ENCODE measurements at places on chromosomes 7 and 10.
A peak's percentile ranks its signal among the peaks of the same experiment; 100 is the strongest.

DNA sequence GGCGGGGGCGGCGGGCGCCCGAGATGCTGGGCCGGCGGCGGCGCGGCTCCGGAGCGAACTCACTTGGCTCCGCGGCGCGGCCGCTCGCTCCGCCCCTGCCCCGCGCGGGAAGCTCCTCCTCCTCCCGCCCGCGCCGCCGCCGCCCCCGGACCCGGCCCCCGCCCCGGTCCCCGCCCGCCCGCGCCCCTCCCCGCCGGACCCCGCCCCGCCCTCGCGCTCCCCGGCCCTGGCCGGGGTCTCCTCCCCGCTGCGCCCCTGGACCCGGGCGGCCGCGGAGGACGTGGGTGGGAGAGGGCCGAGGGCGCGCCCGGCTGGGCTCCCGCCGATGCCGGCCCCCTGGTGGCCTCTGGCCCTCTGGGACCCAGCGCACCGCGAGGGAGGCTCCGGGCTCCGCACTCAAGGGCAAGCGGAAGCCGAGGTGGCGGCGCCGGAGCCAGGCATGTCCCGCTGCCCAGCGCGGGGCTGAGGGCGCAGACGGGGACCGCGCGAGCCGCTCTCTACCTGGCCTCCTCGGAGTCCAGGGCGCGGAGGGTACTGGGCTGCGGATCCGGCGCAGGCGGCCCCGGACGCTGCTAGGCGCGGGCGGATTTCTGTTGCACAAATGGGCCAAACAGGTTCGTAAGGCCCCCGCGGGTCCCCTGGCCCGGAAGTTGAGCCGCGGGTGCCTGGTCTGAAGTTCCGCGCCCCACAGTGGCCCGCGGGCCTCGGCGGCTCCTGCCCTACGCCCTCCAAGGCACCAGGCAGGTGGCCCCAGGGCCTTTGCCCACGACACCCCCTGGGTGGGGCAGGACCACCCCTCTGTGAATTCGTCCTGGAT lies at the start of gene TCERG1L:
Gene TCERG1L, minus strand, starts transcription at position 61 of the 817 bp plus-strand sequence. CDS start 86 bp downstream, outside the sequence.
- peak; percentile 88 for DNase-seq

DNA sequence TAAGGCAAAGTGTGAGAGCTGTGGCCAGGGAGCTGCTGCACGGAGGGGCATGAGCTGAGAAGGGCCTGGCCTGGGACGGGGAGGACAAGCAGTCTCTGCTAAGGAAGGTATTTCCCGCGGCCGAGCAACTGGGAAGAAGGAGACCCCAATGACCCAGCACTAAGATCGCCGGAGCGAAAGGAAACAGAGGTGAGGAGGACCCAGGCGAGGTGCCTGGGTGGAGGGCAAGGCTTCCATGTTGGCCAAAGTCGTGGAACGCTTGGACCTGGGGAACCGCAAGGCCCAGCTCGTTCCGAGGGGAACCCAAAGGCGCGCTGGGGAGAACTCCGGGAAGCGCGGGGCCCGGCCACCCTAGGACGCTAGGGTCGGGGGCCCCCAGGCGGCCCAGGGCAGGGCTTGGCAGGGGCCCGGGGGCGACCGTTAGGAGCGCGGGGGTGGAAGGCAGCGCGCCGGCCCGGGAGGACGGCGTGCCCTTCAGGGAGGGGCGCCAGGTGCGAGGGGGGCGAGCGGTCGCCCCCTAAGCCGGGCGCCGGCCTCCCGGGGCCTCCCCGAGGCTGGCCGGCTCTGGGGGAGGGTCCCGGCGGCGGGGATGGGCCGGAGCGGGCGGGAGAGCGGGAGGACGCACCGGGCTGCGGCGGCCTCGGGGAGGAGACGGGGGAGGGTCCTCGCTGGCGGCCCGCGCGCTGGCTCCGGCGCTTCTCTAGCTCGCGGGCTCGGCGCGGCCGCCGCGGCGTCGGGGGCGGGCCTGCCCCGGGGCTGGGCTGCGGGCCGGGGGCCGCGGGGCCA lies 545 bp downstream of the GIGYF1 start:
- peak; percentile 89 for DNase-seq

DNA sequence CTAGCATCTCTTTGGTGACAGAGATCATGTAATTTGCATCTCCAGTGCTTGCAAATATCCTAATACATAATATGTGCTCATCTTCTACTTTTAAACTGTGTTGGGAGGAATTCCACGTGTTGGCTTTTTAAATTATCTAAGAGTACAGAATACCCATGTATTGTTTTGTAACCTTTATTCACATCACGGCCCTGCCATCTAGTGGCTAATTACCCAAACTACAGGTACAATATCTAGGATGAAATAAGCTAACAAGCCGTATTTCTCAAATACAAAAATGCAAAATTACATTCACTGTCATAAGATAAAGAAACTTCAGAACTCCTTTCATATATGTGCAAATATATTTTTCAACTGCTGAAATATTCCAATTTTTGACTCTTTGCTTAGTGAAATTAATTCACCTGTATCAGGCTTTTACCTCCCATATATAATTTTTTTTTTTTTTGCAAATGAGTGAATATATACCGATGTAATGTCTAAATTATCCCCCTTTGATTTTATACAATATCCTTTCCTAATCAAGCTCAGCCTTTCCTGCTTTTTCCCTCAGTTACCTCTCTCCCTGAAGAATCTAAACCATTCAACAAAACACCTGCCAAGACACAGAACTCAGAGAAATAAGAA lies 30.3 kb upstream of the LSM8 start:
- peak; percentile 14 for DNase-seq

DNA sequence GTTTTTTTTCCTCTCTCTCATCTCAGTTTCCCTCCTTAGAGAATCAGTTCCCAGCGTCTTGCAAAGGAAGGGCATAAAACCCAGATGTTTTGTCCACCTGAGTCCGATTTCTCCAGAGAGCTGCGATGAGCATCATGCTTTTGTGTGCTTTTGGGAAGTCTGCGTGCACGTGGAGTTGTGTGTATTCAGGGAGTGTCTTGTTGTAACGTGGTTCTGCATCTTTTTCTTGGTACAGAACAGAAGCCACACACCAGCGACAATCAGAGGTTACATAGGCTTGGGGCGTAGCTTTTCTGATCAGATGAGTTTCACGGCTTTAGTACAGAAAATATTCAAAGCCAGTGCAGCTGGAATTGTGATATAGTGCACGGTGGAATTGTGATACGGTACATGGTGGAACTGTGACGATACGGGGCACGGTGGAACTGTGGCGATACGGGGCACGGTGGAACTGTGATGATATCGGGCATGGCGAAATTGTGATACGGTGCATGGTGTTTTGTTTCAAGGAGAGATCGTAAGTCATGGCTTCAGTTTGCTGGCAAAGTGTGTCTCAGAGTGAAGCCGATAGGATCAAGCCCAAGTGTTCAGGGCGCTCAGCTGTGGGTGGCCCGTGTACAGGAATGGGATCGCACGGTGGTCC lies 32.8 kb downstream of the FOXK1 start:
- no peak for DNase-seq

GRCh38 chr7:129189661-129190310 lies 1.4 kb downstream of the SMO start:
- DNase-seq: no peak

DNA sequence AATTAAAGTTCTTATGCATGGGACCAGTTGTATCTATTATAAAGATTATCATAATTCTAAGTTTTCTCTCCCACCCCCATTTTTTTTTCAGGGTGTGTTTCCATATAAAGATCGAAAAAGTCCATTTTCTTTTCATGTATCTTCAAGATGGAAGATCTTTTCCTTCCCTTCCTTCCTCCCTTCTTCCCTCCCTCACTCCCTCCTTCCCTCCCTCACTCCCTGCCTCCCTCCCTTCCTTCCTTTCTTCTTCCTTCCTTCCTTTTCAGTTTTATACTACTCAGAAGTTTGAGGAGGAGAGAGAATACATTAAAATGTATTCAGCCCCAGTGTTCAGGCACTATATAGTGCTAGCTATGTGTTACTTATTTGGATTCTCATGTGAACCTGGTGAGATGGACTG lies 98.0 kb downstream of the POLL start:
- DNase-seq: no peak

GRCh38 chr7:12730523-12730922 lies 43.1 kb downstream of the ARL4A start:
- no peak for DNase-seq

- no peak for DNase-seq
Observed at GRCh38 chr10:7449063-7449695, 38.3 kb upstream of the SFMBT2 start.

- DNase-seq: no peak
Observed at GRCh38 chr10:125411724-125412123, 251.4 kb upstream of the CTBP2 start.

DNA sequence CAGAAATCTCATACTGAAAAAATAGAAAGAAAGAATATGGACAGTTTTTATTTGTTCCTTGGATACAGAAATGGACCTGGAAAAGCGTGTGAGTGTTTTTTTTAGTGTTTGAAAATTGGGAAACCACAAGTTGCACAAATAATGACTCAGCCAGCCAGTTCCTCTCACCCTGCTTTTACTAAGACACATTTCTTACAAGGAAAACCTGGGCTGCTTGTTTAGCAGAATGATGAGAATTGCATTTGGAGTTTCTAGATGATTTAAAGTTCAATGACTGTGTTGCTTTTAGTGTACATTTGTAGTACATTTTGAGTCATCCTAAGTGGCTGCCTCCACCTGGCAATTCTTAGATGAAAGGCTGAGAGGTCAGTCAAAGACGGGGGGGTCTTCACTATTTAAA lies 218.7 kb downstream of the ABCA13 start:
- DNase-seq: no peak

- peak; percentile 36 for DNase-seq
Observed at GRCh38 chr10:101840102-101840684, 3.4 kb downstream of the KCNIP2 start.

DNA sequence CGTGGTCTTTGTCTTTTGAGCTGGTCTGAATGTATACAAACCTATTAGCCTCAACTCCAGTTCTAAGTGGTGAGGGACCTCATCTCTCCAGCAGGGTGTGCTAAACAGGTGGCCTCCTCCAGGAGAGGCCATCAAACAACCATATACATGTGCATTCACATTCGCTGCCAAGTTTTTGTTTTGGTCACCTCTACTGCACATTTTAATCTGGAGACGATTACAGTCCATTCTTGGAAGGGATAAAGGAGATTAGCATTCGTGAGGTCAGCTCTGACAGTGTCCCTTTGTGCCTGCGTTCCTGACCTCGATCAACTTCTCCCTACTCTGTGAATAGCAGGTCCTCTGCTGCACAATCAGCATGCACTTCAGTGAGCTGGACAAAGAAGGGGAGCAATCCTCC lies 60.8 kb downstream of the RHOBTB1 start:
- peak; percentile 29 for DNase-seq

- DNase-seq: no peak
Observed at GRCh38 chr7:117217106-117218035, 105.5 kb downstream of the WNT2 start.

DNA sequence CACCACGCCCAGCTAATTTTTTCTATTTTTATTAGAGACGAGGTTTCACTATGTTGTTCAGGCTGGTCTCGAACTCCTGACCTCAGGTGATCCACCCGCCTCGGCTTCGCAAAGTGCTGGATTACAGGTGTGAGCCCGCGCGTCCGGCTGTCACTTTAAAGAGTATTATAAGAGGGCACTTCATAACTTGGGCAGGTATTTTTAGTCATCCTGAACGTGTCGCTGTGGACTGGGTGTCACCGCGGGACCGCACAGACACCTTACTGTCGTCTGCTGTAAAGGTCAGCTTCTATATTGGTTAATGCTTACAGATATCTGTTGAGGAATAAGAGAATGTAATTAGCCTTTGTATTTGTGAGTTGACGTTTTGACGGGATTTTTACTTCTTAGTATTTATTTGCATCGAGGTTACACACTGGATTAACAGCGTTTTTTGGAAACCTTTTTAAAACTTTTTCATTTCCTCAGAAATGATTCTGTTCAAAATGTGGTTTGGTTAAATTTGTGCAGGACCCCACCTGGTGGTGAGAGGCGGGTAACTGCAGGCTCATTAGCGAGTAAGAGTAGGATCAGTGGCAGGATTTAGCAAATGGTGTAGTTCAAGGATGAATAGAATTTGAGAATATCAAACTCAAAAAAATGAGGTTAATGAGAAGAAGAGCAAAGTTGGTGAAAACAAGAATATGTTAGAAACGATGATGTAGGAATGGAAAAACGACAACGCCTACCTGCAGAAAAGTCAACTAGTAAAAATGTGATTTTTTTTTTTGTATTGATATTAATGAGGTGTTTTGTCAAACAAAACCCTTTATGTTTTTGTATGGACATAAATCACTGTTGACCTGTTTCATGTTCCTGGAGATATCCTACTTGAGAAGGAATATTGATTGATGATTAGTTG lies 3.2 kb downstream of the DNAJB6 start:
- DNase-seq: peak; percentile 88

DNA sequence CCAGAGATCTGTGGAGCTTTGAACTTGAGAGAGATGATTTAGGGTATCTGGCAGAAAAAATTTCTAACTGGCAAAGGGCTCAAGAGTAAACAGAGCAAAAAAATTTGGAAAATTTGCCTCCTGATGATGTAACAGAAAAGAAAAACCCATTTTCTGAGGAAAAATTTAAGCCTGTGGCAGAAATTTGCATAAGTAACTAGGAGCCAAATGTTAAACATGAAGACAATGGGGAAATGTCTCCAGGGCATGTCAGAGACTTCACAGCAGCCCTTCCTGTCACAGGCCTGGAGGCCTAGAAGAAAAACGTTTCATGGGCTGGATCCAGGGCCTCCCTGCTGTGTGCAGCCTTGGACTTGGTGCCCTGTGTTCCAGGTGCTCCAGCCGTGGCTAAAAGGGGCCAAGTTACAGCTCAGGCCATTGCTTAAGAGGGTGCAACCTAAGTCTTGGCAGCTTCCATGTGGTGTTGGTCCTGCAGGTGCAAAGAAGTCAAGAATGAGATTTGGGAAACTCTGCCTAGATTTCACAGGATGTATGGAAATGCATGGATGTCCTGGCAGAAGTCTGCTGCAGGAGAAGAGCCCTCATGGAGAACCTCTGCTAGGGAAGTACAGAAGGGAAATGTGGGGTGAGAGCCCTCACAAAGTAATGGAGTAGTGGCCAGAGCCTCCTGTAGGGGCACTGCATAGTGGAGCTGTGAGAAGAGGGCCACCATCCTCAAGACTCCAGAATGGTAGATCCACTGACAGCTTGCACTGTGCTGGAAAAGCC lies 8.1 kb downstream of the SEMA3D start:
- DNase-seq: no peak

GRCh38 chr10:92891885-92892690 lies 43.8 kb downstream of the EXOC6 start:
- DNase-seq: peak; percentile 6

GRCh38 chr7:151453326-151453791 lies 13.4 kb upstream of the CRYGN start:
- no peak for DNase-seq

- DNase-seq: no peak
Observed at GRCh38 chr10:17022896-17023295, 106.7 kb downstream of the CUBN start.

GRCh38 chr7:26097837-26098668 lies 53.9 kb upstream of the NFE2L3 start:
- DNase-seq: no peak
